ENCODE measurements at places on chromosomes 11 and 22.

GRCh38 chr11:70270877-70271648, 573 bp downstream of the PPFIA1 start:
- peak; percentile 46 for ATAC-seq
- H3K27me3 ChIP-seq = no peaks in the 10 kb centered on the region
- H3K27ac ChIP-seq = peak overlapping the region; percentile 85
- H3K36me3 ChIP-seq = peaks cover 44% of the 10 kb centered on the region

- no peaks in the 10 kb centered on the region for H3K27me3 ChIP-seq
- peaks cover 36% of the 10 kb centered on the region for H3K4me1 ChIP-seq
- peak; percentile 11 for ATAC-seq
- no peaks in the 10 kb centered on the region for H3K36me3 ChIP-seq
- peak overlapping the region; percentile 31 for H3K4me3 ChIP-seq
These were observed 4.6 kb upstream of the TMEM123 start for GRCh38 chr11:102457056-102457677.

DNA sequence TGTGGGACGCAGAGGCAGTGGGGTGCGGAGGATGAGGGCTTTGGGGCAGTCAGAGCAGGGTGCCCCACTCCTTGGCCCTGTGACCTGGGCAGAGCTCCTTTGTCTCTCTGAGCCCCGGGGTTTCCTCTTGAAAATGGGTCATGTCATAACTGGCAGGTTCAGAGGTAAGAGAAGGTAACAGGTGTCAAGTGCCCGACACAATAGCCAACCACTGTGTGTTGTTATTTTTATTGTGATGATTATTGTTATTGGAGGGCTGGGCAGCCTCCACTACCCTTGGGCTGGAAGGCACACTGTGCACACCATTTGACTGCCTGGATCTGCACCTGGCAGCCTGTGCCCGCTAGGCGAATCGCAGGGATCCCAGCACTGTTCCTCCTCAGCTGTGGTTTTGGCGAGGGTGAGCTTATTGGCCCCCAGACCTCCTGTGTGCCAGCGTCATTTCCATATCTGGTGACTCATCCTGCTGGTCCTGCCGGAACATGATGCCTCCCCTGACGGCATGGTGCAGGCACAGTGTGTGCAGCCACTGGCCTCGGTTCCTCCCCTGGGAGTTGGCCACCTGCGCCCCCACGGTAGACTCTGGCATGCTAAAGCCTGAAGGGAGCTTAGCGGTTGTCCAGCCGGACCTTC, 15.4 kb upstream of the SOX10 start:
- H3K4me1 ChIP-seq = no peaks in the 10 kb centered on the region
- no peak overlapping the region for H3K4me3 ChIP-seq
- H3K36me3 ChIP-seq = no peaks in the 10 kb centered on the region

GRCh38 chr11:829176-829846, 1.6 kb downstream of the CRACR2B start:
- ATAC-seq = no peak
- peak overlapping the region; percentile 43 for H3K4me3 ChIP-seq
- peaks cover 7% of the 10 kb centered on the region for H3K27me3 ChIP-seq
- H3K36me3 ChIP-seq = peaks cover 11% of the 10 kb centered on the region
- no peak overlapping the region for H3K27ac ChIP-seq

- peaks cover 32% of the 10 kb centered on the region for H3K27me3 ChIP-seq
- H3K4me1 ChIP-seq = no peaks in the 10 kb centered on the region
- H3K36me3 ChIP-seq = no peaks in the 10 kb centered on the region
- H3K4me3 ChIP-seq = no peak overlapping the region
- H3K27ac ChIP-seq = no peak overlapping the region
These were observed 163.6 kb downstream of the GRIK4 start for GRCh38 chr11:120675171-120675570.

DNA sequence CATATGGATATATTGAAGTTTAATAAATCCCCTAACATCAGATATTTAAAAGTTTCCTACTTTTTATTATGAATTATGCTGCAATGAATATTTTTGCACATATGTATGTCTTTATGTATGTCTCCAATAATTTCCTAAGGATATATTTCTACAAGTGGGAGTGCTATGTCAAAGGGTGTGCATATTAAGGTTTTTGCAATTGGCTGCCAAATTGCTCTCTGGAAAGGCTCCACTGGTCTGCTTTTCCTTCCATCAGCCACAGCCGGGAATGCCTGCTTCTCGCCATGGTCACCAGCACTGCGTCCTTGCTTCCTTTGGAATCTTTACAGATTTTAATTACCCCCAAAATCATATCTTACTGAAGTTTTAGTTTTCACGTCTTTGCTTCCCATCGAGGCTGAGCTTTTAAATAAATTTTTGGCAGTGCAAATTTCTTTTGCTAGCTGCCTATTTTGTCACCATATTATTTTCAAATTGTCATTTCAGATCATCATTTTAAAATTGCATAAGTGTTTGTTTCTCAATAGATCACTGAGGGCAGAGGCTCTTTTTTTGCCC, 221.7 kb downstream of the SNX19 start:
- H3K27me3 ChIP-seq = peaks cover 4% of the 10 kb centered on the region
- no peak overlapping the region for H3K4me3 ChIP-seq
- no peaks in the 10 kb centered on the region for H3K36me3 ChIP-seq
- H3K27ac ChIP-seq = no peak overlapping the region

DNA sequence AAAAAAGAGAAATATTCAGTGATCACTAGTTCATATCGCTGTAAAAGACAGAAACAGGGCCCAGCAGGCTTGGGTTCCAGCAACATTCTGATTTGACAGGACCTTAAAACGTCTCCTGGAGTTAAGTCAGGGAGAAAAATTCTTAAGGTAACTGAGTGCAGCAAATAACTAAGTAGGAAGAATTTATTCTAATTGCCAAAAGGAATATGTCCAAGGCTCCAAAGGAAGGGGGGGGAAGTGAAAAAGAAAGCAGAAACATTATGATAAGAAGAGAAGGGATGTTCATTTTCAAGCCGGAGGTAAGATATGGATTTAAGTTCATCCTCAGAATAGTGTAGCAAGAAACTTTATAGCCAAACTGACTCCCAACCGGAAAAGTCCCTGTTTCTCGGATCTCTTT, 90.4 kb downstream of the WT1 start:
- no peaks in the 10 kb centered on the region for H3K36me3 ChIP-seq
- peaks cover 18% of the 10 kb centered on the region for H3K27me3 ChIP-seq
- H3K4me3 ChIP-seq = no peak overlapping the region
- H3K27ac ChIP-seq = no peak overlapping the region

GRCh38 chr11:92296138-92296515, 71.5 kb downstream of the FAT3 start:
- no peaks in the 10 kb centered on the region for H3K36me3 ChIP-seq
- H3K4me1 ChIP-seq = no peaks in the 10 kb centered on the region
- H3K4me3 ChIP-seq = no peak overlapping the region
- H3K27me3 ChIP-seq = no peaks in the 10 kb centered on the region

DNA sequence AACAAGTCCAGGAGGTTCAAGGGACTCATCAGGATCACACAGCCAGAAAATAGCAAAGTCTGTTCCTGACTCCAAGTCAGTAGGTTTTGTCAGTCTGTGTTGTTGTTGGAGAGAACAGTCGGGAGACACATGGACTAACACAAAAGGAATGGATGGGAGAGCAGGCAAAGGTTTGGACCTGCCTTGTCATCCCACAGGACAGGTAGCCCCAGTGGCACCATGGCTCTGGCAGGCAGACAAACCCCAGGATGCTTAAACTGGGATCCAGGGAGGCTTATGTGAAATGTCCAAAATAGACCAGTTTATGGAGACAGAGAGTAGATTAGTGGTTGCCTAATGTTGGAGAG, 201.6 kb upstream of the NAV2 start:
- no peak overlapping the region for H3K4me3 ChIP-seq
- no peak for ATAC-seq
- no peaks in the 10 kb centered on the region for H3K4me1 ChIP-seq
- H3K27me3 ChIP-seq = peaks cover 39% of the 10 kb centered on the region
- no peak overlapping the region for H3K27ac ChIP-seq
- no peaks in the 10 kb centered on the region for H3K36me3 ChIP-seq

- no peaks in the 10 kb centered on the region for H3K27me3 ChIP-seq
- ATAC-seq = no peak
- H3K36me3 ChIP-seq = peaks cover 20% of the 10 kb centered on the region
- H3K27ac ChIP-seq = no peak overlapping the region
- H3K4me3 ChIP-seq = peak overlapping the region; percentile 75
- H3K4me1 ChIP-seq = no peaks in the 10 kb centered on the region
These were observed 1.6 kb downstream of the IRF7 start for GRCh38 chr11:614021-614622.

GRCh38 chr11:91248199-91248807, 976.3 kb upstream of the FAT3 start:
- ATAC-seq = no peak
- no peak overlapping the region for H3K4me3 ChIP-seq

DNA sequence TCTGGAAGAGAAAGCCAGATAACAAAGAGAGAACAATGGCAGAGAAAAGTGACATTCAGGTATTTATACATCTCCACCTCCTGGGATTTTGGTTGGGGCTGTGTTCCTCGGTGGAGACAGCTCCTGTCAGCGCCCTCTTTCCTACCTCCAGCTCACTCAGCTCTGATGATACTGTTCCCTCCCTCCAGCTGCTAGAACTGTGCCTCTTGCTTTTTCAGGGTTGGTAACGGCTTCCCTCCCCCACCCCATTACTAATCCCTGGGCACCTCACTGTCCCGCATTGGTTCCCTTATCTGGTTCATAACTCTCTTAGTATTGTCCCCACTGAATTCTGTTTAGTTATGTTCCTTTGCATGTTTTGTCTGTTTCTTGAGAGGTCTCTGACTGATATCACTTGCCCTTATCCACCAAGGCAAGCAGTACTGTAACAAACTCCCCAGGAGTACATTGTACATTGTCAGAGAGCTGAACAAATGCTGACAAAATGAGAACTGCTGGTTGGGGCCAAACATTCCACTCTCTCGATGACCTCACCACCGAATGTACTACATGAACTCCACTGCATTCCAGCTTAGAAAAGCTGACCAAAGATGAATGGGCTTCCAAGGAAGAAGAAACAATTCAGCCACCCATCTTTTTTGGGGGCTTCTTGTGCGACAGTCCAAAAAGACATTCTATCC, 5.7 kb upstream of the FBXO3 start:
- H3K4me3 ChIP-seq = no peak overlapping the region
- H3K27ac ChIP-seq = no peak overlapping the region
- no peaks in the 10 kb centered on the region for H3K36me3 ChIP-seq
- no peak for ATAC-seq
- peaks cover 17% of the 10 kb centered on the region for H3K27me3 ChIP-seq
- H3K4me1 ChIP-seq = peaks cover 10% of the 10 kb centered on the region

- no peaks in the 10 kb centered on the region for H3K27me3 ChIP-seq
- no peak for ATAC-seq
- peak overlapping the region; percentile 33 for H3K4me3 ChIP-seq
- H3K27ac ChIP-seq = peak overlapping the region; percentile 2
- peaks cover 33% of the 10 kb centered on the region for H3K36me3 ChIP-seq
These were observed 105.2 kb upstream of the RRM1 start for GRCh38 chr11:3989276-3989920.

- H3K27ac ChIP-seq = no peak overlapping the region
- H3K36me3 ChIP-seq = peaks cover 77% of the 10 kb centered on the region
These were observed 24.0 kb downstream of the MIAT start for GRCh38 chr22:26681395-26681821.

DNA sequence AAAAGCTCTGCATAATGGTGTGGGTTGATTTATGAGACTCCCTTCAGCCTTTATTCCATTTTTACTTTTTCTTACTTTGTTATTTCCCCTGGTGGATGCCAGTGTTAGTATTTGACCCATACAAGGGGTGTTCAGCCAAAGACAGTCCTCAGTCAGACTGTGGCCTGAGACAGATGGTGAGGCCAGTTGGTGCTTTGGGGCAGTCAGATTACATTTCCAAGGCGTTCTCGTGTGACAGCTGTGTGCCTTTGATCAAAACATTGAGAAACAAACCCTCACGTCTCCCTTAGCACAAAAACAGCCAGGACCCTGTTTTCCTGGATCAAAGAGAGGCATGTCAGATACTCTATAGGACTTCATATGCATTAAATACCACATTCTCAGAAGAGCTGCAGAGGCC, 31.3 kb upstream of the SLN start:
- no peak overlapping the region for H3K27ac ChIP-seq
- H3K4me1 ChIP-seq = no peaks in the 10 kb centered on the region
- ATAC-seq = no peak
- H3K27me3 ChIP-seq = peaks cover 42% of the 10 kb centered on the region
- no peaks in the 10 kb centered on the region for H3K36me3 ChIP-seq

DNA sequence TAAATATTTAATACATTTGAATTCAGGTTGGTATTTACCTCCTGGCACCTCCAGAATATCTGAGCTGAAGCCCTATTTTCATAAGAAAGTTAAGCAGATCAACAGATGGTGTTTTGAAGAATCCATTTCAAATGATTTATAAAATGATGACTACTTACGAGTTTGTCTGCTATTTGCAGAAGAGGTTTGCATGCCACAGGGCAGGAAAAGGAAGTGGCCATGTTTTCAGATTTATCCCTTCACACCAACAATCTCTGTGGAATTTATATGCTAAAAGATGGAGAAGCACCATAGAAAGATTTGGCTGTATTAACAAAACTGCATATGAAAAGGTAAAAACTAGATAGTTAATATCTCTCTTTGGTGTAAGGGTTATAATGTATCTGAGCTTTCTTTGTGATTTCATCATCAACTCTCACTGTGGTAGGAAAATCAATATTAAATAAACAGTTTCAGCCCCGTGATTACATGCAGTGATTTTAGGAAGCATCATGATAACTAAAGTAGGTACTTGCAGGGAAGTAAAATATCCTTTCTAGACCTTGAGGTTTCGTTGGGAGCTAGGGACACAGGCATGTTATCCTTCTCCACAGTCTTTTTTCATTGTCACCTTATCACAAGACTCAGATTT, 2.6 kb downstream of the BMAL1 start:
- H3K27ac ChIP-seq = peak overlapping the region; percentile 93
- ATAC-seq = no peak
- peak overlapping the region; percentile 100 for H3K4me3 ChIP-seq
- peaks cover 58% of the 10 kb centered on the region for H3K4me1 ChIP-seq
- peaks cover 35% of the 10 kb centered on the region for H3K36me3 ChIP-seq

- H3K4me3 ChIP-seq = peak overlapping the region; percentile 14
- ATAC-seq = peak; percentile 54
- peaks cover 65% of the 10 kb centered on the region for H3K36me3 ChIP-seq
- no peaks in the 10 kb centered on the region for H3K27me3 ChIP-seq
These were observed 14.5 kb downstream of the SAA1 start for GRCh38 chr11:18280438-18281045.

DNA sequence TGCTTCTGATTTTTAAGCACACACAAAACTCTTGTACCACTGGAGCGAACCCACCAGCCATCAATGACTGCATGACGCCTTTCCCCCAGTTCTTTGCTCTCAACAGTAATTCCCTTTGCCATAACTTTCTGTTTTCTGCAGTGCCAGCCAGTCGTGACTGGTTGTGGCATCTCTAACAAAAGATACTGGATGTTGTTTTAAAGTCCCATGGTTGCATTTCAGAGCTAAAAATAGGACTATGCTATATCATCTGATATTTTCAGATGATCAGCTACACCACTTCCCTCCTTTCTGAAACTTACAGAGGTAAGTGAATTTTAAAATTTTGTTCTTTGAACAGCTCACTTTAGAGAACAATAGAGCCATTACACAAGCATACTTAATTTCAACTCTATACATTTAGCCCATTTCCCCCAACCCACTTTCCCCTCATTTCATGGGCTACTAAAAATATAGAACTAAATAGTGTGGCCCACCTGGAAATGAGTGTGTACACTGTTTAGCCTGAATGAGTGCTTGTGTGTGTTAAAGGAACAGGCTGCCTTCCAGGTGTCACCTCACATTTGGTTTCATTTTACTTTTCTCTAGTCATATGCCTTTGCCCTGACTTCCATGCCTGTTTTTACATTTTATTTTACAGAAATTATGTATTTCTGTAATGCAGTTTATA, 136.9 kb upstream of the ZC3H12C start:
- no peaks in the 10 kb centered on the region for H3K4me1 ChIP-seq
- no peak overlapping the region for H3K27ac ChIP-seq
- no peaks in the 10 kb centered on the region for H3K36me3 ChIP-seq
- ATAC-seq = no peak
- peaks cover 7% of the 10 kb centered on the region for H3K27me3 ChIP-seq
- H3K4me3 ChIP-seq = no peak overlapping the region
